ENCODE measurements at places on chromosomes 16 and 17.

DNA sequence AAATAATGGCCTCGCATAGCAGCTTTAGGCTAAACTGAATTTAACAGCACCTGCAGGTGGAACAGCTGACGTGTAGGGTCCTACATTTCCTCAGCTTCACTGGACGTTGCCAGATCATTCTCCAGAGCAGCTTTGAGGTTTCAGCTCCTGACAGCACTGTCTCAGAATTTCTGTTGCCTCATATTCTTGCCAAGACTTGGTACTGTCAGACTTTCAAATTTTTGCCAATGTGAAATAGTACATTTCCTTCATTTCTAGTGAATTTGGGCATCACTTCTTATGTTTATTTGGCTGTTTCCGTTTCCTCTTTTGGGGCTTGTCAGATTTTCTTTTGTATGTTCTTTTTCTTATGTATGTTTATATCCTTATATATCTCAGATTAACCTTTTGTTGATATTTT, 48.7 kb downstream of the MRTFB start:
- DNase-seq = no peak

DNA sequence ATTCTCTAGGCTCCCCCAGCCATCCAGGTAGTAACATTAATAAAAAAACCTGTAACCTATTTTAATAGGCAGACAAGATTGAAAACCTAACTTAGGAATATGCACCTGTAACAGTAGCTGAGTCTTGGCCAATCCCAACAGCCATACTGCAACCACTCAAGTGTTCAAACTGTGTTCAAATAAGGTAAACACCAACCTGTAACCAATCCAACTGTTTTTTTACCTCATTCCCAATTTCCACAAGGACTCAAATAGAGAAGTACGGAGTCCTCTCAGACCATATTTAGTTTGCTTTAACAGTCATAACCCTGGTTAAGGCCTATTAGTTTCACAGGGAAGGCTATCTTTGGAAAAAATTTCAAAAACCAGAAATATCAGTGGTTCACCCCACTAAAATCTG, 40.4 kb upstream of the NOS2 start:
- DNase-seq = no peak

DNA sequence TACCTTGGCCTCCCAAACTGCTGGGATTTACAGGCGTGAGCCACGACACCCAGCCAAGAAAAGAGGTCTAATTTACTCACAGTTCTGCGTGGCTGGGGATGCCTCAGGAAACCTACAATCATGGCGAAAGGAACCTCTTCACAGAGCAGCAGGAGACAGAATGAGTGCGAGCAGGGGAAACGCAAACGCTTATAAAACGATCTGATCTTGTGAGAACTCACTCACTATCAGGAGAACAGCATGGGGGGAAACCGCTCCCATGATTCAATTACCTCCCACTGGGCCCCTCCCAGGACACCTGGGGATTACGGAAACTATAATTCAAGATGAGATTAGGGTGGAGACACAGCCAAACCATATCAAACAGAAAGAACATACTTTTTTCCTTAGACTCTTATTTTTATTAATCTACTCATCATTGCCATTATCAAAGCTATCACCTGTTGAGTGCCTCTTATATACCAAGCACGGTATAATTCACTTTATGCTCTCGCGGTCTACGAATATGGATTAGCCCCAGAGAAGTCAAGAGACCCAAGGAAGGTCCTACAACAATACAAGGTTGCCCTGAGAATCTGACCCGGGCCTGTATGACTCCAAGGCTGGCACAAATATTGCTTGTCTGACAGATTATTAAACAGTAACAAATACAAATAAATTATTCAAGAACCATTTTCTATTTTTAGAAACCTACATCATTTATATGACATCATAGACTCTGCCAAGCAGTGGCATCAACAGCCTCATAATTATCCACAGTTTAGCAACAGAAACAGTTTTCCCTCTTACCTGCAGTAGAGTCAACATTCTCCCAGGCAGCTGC, 2.4 kb downstream of the POLR3K start:
- no peak for DNase-seq

- no peak for DNase-seq
These were observed 32.6 kb upstream of the KSR1 start for GRCh38 chr17:27423651-27424050.

DNA sequence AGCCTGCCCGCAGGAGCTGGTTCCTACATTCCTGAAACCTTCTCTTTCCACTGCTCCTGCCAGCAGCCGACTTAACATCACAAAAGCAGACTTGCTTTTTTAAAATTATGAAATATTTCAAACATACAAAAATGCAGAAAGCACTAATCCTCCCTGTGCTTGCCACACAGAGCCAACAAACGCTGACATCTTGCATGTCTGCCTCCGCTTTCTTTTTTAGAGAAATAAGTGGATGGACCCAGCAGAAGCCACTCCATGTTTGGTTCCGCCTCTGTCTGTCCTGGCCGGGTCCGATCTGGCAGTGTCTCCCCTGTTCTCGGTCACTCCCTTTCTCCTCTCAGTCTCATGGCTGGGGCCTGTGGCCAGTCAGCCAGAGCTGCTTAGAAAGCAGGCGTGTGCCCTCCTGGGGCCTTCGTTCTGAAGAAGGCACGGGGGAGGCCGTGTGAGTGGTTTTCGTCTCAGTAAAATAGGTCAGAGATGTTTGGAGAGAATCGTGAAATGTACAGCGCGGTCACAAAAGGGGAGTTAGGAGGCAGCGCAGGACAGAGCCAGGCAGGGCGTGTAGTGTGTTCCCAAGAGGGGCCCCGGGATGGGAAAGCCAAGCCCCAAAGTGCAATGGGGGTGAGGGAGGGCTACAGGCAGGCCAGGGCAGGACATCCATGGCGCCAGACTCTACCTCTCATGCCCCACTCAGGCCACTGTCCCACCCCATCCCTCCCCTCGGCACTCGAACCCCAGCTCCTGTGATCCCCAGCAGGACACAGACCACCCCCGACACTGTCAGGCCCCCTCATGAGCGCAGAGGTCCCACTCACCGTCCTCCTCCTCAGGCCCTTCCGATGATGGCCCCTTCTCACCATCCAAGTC, 23.2 kb downstream of the MXRA7 start:
- DNase-seq = no peak

GRCh38 chr17:55582897-55583296, 71.6 kb upstream of the SMIM36 start:
- no peak for DNase-seq
